ENCODE measurements at places on chromosomes 1 and 21.
A peak's percentile ranks its signal among the peaks of the same experiment; 100 is the strongest.

GRCh38 chr1:226948480-226948879 lies 8.4 kb downstream of the COQ8A start:
- DNase-seq = no peak

- DNase-seq = no peak
Measured at GRCh38 chr1:197902131-197902453, 338 bp upstream of the C1orf53 start.

DNA sequence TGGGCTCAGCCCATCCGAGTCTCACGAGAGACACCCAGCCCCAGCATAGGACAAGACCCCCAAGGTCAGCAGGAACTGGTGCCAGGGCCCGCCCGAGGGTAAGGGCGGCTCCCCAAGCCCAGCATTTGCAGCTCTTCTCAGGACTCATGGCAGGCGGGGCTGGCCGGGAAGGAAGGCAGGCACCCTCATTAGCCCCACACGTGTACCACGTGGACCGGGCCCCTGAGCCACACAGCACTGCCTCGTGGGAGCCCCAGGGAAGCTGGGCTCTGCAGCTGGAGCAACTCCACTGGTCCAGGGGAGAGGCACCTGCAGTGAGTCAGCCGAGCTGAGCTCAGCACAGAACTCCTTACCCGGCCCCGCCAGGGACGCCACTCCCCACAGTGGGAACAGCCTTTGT lies 97.7 kb upstream of the IFFO2 start:
- DNase-seq = no peak

- DNase-seq = no peak
Measured at GRCh38 chr1:237717106-237717505, 173.6 kb downstream of the ZP4 start.

DNA sequence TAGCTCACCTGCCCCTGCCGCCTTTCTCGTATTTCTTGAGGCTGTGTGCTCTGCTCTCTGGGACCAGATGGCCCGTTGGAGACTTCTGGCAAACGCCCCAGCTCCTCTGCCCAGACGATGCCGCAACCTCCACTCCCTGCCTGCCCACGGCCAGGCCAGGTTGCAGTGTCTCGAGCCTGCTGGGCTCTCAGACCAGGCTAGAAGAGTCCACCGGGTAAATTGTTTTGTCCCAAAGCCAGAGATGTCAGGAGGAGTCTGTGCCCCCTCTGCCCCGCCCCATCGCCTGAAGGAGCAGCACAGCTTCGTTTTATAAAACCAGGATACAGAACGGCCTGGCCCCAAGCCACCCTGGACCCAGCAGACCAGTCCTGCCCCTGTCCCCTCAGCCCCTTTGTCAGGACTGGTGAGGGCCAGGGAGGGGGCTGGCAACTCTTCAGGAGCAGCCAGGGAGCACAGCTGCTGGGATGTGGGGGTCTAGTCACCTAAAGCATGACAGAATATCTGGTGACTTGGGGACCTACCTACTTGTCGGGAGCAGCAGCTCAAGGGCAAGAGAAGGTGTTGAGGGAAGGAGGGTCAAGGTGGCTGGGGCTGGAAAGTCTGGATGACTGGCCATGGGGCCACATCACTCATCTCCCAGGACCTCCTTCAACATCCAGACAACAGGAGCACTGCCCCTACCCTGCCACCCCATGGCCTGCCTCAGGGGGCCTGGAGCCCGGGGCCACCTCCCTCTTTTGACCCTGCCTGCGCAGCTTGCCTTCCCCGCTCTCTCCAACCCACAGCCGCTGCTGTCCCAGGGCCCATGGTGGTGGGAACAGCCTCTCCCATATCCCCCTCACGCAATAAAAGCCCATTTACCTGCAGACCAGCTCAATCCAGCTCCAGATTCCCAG lies 33.9 kb upstream of the LBR start:
- no peak for DNase-seq

DNA sequence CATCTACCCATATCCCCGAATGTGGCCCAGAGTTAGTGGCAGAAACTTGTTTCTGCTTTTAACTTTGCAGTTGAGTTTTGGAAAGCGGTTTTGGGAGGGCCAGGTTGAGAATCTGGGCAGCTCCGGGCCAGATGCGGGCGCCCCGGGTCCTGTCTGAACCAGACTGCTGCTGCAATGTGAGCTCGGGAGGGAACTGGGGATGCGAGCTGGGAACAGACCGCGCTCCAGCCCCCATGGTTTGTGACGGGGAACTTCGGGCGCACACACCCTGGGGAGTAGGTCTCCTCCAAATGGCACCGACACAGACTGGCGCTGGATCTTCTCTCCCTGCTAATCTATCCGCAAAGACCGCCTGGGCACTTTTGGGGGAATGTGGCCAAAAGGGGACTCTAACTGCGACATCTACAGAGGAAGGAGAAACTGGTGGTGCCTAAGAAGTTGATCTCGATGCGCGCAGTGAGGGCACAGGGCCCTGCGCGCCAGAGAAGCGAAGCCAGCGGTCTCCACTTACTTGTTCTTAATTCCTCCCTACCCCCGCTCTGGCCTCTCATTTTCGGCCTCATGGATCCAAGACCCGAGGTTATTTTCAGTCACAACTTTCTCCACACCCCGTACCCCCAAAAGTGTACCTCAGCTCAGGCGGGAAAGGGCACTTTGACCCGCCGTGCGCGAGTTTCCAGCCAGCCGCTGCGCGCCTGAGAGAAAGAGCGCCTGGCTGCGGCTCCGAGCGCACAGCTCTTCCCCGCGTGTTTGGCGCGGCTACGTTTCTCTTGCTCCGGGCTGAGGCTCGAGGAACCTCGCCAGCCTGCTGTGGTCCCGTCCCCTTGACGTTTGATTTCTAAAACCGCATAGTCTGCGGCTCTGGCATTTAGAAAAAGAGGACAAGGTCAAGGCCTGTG lies 411.0 kb upstream of the ESRRG start:
- DNase-seq = no peak

- DNase-seq = no peak
Measured at GRCh38 chr1:36136535-36136934, 11.5 kb upstream of the COL8A2 start.

- no peak for DNase-seq
Measured at GRCh38 chr1:154413177-154413783, 8.1 kb downstream of the IL6R start.

DNA sequence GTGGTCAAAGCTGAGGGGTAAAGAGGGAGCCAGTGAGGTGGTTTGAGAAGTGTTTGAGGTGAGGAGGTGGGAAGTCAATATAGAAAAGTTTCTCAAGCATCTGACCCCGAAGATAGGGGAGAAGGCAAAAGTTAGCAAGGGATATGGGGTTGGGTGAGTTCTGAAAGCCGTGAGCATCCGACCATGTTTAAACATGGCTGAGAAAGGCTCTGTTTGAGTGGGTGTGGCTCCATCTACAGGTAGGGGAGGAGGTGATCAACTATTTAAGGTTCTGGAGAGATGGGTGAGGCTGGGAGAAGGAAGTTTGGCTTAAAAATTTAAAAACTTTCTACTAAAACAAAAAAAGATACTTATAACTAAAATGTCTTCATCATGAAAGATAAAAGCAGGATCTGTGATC lies 273.8 kb downstream of the KCNJ6 start:
- DNase-seq = peak; percentile 21

GRCh38 chr1:156748670-156749418 lies 2.6 kb downstream of the HDGF start:
- DNase-seq = no peak

- no peak for DNase-seq
Measured at GRCh38 chr1:95004013-95004412, 68.7 kb downstream of the ALG14 start.

- no peak for DNase-seq
Measured at GRCh38 chr21:23955135-23955843, 1652.0 kb downstream of the MRPL39 start.

GRCh38 chr1:183227422-183228346 lies 41.6 kb downstream of the LAMC2 start:
- DNase-seq = no peak

DNA sequence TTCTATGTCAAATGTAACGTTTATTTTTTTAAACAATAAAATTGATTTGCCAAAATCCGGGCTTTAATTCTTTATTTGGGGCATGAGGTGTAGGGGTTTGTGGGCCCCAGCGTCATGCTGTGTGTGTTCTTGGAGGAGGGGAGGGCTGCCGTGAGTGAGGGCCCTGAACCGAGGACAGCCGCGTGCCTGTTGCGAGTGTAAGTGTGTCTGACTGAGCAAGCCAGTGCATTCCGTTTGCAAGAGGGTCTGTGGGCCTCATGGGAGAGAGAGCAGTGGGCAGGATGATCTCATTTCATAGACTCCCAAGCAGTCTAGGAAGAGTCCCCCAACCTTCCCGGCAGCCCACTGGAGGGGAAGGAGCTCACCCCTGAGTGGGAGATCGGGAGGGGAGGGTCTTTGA lies 21.4 kb upstream of the SPSB1 start:
- DNase-seq = no peak

GRCh38 chr1:25360596-25361581 lies 22.8 kb downstream of the TMEM50A start:
- DNase-seq = no peak

GRCh38 chr1:205915354-205915990 lies 27.8 kb downstream of the SLC26A9 start:
- DNase-seq = no peak

- peak; percentile 5 for DNase-seq
Measured at GRCh38 chr21:33069994-33070743, at the start of gene OLIG1. OLIG1 (plus strand) TSS chr21:33070141; CDS start chr21:33070247, 106 bp downstream.

DNA sequence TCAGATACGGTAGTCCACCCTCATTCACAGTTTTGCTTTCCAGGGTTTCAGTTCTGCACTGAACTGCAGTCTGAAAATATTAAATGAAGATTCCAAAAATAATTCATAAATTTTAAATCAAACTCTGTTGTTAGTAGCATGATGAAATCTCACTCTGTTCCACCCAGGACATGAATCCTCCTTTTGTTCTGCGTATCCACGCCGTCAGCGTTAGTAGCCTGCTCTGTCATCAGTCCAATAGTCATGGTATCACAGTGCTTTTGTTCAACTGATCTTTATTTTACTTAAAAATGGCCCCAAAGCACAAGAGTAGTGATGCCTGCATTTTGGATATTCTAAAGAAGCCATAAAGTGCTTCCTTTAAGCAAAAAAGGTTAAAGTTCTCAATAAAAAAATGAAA lies 23.9 kb downstream of the CHD1L start:
- DNase-seq = no peak

DNA sequence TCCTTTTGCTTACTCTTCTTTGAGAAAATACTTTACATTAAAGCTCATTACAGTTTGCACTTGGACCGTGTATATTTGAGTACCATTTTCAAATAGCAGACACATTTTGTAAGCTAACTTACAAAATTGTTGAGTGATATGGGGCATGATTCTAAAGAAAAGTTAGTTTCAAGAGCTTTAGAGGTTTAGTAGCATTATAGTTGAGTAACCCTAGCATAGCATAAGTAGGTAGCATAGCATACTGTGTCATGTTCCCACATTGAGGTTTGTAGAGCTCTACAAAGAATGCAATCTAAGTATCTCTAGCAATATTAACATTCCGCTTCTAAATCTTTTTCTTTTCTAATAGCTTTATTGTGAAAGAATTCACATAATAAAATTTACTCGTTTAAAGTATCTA lies 92.0 kb downstream of the ITSN1 start:
- no peak for DNase-seq

GRCh38 chr1:23664837-23665795 lies 26.5 kb upstream of the RPL11 start:
- DNase-seq = no peak

DNA sequence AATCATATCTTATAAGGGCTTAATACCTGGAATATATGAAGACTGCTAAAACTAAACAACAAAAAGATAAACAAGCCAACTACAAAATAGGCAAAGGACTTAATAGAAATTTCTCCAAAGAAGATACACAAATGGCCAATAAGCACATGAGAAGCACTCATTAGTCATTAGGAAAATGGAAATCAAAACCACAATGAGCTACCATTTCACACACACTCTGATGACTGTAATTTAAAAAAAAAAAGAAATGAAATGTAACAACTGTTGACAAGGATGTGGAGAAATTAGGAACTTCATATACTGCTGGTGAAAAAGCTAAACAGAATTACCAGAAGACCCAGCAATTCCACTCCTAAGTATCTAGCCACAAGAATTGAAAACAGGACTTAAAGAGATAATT lies 374.2 kb upstream of the ZP4 start:
- no peak for DNase-seq

GRCh38 chr1:154551474-154551873 lies 7.0 kb downstream of the UBE2Q1 start:
- DNase-seq = no peak

DNA sequence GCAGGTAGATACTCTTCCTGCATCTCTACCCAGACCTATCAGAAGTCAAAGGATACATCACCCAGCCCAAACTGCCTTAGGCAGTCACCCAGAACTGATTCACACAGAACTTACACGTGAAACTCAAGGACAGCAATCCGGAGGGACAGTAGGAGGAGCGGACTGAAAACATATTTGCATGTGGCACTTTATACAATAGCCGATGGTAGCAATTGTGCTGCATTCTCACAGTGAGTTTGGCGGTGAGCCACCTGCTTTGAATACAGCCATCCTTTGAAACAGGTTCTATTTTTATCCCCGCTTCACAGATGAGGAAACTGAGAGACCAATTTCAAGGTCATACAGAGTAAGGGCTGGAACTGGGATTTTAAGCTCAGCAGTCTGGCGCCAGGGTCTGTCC lies 69.5 kb downstream of the EDEM3 start:
- no peak for DNase-seq

DNA sequence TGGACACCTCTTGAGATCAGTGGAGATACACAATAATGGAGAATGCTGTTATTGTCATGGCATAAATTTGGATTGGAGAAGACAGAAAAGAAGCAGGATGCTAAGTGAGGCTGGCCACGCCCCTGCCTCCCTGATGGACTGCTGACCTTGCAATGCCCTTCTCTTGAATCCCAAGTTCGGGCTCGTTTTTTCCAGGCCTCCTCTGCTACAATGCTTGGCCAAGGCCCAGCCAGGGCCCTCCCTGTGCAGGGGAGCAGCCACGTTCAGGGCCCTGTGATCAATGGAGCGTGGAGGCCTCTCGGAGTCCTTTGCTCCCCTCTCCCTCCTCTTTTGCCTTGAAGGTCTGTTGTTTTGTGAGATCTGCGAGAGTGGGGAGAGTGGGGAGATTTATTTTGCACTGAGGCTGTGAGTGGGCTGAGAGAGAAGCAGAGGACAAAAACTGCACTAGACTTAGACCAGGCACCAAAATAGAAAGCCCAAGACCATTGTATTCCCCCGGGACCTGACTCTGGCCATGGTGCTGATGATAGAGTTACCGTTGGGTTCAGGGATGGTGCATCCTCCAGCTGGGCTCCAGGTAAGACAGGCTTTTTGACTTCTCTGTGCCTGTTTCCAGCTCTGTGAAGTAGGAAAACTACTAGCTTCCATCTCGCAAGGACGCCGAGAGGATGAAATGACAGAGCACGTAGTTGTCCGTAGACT lies 268.6 kb downstream of the KAZN start:
- DNase-seq = no peak

All from NCI-H1417 treated with DMSO at 0.1 percent for 48 hours (cell line).